ENCODE measurements at places on chromosomes 4 and X.

DNA sequence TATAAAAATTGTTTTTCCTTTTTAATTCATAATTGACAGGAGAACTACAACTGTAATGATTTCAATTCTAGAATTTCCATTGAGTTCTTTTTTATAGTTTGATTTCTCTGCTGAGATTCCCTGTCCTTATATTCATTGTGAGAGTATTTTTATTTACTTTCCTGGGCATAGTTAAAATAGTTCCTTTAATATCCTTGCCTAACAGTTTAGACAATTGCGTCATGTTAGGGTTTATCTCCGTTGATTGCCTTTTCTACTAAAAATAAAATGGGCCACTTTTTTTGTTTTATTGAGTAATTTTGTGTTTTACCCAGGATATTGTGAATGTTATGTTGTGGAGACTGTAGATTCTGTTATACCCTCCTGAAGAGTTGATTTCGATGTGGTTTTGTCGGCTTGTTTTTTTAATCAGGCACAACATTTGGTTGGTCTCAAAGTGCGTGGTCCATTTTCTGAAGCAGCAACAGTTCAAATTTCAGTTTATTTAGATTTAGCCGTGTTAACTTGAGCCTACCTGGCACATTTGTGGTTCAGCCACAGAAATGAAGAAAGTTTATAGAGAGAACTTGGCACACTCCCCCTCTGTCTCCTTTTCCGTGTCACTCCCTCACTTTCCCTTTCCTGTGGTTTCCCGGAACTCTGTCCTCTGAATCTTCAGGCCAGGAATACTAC, 16.0 kb upstream of the PRRG1 start:
- no peak for DNase-seq

DNA sequence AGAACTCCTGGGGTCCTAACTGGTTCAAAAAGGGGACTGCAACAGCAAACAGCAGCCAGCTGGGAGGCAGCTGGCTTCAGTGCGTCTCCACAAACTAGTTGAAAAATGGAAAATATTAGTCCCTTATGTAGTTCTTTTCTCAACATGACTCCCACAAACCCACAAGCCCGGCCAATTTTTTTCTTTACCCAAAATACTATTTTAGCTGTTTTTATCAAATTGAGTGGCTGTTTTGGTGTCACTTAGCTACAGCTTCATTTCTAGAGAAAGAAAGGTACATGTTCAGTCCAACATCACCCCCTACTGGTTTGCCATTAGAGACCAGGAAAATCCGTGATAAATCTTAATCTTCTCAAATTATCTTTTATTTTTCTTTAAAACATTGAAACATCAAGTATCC, 97.2 kb downstream of the GUCY2F start:
- no peak for DNase-seq

- no peak for DNase-seq
Observed at GRCh38 chrX:35380808-35381700, 417.1 kb upstream of the MAGEB16 start.

DNA sequence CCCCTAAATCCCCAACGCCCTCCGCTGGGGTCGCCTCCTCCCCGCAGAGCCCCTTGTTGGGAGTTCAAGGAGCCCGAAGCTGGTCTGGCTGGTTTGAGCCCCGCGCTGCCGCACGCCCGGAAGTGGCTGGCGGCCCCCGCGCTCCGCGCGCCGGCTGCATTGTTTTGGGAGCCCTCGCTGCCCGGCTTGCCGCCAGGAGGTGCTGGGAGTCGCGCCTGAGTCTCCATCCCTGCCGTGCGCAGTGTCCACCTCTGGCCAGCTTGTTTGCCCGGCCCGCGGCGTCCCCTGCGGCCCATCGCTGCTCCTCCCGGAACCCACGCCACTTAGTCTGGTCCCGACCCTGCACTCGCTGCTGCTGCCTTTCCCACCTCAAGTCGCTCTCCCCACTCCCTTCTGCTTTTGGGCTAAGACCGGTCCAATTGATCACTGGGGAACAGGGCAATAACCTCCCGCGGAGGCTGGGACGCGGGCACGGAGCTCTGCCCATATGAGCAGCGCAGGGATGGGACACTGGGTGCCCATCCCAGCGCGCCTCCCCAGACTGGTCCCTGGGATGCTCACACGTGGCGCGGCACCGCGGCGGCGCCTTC, 2.2 kb upstream of the SFRP2 start:
- no peak for DNase-seq

DNA sequence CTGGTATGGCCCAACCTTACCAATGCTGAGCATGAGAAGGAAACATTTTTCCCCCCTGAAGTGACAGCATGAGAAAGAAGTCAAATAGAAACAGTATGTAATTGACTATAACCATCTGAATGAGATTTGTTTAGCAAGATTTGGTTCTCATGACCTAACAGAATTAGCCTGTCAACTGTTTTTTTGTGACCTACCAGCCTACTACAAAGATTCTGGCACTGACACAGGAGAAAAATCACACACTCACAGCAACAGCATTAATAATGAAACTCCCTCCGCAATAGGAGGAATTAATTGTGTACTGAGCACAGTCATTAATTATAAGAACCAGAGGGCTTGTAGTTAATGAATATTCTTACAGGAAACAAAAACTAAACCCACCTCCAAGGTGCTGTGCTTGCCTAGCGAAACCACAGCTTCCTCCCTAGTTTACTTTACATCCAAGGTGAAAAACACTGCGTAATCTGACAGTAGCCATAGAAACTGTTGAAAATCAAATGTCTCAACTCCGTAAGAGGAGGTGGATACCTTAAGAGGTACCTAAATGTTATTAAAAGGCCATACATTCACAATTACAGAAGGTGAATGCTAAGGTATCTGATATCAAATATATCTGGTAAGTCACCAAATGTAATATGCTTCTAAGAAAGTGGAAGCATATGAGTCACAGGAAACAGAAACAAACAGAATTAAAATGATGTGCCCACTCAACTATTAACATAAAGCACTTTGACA, 34.9 kb downstream of the MMRN1 start:
- no peak for DNase-seq

- DNase-seq = no peak
Observed at GRCh38 chr4:42816189-42816879, 76.2 kb upstream of the GRXCR1 start.

Measured in stimulated activated CD4-positive, alpha-beta T cell treated with anti-CD3 and anti-CD28 coated beads, Interleukin-12 subunit alpha, Interleukin-12 subunit beta, amount 100 ng/mL, for 24 hours (primary cell).